Calu3 (cell line): ENCODE measurements at places on chromosomes 7 and 10. TPM values are rescaled to one million over a fixed set of nuclear protein-coding genes. Genes with fewer than 3 reads are reported as not detected.

GRCh38 chr7:128148676-128149075 is 92.4 kb upstream of the LEP start:
- H3K27me3 ChIP-seq, result peaks cover 64% of the 10 kb centered on the region
- H3K36me3 ChIP-seq, result no peaks in the 10 kb centered on the region

DNA sequence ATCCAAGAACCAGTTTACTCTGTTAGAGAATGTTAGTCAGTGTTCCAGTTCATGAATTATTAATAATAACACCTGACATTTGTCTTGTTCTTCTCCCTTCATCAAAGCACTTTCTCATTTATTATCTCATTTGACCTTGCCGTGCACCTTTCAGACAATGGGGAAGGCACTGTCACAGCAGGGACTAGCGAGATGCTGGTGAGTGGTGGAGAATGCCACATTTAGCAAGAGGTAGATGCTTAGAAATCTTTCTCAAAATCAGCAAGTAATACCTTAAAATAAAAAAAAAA is 34.2 kb upstream of the XRCC2 start:
- H3K36me3 ChIP-seq, result no peaks in the 10 kb centered on the region
- no peaks in the 10 kb centered on the region for H3K27me3 ChIP-seq
- no peak for DNase-seq
- H3K4me3 ChIP-seq, result no peak overlapping the region
- H3K27ac ChIP-seq, result no peak overlapping the region

DNA sequence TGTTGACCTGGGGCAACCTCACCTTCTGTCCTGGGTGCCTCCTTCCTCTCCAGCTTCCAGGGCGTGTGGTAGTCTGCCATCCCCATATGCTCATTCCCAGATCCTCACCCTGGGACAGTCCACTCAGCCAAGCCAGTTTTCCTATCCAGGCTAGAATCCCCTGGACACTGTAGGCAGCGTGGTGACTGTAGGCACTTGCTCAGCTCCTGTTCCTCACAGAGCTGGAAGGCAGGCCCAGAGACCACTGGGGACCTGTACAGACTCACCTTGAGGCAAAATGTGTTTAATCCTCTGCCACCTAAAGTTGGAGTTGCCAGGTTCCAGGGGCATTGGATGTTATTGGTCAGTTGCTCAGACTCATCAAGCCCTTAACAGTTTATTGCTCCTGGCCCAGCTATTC is 2.4 kb upstream of the GRID1 start:
- peaks cover 8% of the 10 kb centered on the region for H3K4me1 ChIP-seq
- peaks cover 80% of the 10 kb centered on the region for H3K27me3 ChIP-seq
- no peak overlapping the region for H3K27ac ChIP-seq
- DNase-seq, result no peak
- H3K4me3 ChIP-seq, result no peak overlapping the region

DNA sequence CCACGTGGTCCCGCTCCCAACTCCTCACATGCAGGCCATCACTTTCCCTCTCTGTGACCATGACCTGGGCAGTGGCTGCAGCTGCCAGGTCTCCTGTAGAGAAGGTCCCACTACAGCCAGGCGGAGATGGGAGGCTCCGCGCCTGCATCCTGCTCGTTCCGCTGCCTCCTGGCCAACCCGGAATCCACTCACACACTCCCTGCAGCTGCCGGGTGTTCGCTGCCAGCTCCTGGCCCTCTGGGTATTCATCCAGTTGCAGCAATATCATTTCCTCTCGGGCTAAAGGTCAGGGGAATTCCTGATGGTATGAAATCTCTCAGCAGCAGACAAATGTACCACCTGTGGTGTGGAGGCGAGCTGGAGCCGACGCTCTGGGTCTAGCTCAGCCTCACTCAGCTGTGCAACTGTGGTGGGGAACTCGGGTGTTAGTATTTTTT is 65.7 kb downstream of the TLL2 start:
- H3K4me3 ChIP-seq, result no peak overlapping the region
- H3K27me3 ChIP-seq, result peaks cover 74% of the 10 kb centered on the region
- no peak overlapping the region for H3K27ac ChIP-seq
- H3K36me3 ChIP-seq, result no peaks in the 10 kb centered on the region
- no peaks in the 10 kb centered on the region for H3K4me1 ChIP-seq
- no peak for DNase-seq

DNA sequence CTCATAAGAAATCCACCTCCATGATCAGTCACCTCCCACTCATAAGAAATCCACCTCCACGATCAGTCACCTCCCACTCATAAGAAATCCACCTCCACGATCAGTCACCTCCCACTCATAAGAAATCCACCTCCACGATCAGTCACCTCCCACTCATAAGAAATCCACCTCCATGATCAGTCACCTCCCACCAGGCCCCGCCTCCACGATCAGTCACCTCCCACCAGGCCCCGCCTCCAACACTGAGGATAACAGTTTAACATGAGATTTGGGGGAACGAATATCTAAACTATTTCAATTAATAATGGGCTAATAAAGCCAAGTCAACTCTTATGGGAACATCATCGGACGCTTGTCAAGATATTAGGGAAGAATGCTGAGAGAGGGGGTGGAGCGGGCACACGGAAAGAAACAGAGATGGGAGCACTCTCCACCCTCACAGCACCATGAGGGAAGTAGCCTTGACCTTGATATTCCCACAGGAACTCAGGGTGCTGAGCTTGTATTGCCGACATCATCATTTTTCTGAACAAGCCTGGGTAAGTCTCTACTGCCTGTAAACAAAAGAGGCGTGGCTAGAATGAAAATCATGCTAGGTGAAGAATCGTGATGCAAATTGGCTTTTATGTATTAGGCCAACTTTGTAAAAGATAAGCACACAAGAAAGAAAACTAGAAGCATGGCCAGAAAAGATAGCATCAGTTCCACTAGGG is 303.5 kb upstream of the KLF6 start:
- H3K4me1 ChIP-seq, result no peaks in the 10 kb centered on the region
- DNase-seq, result no peak
- H3K4me3 ChIP-seq, result no peak overlapping the region

GRCh38 chr7:151024435-151025056 is at the start of gene ATG9B:
ATG9B (minus strand) TSS chr7:151024494; CDS start chr7:151024423, 71 bp downstream.
- H3K4me1 ChIP-seq, result peaks cover 51% of the 10 kb centered on the region
- H3K4me3 ChIP-seq, result no peak within 1 kb of the TSS
- H3K27ac ChIP-seq, result peak within 1 kb of the TSS; percentile 31
- peaks cover 24% of the 10 kb centered on the region for H3K36me3 ChIP-seq
- peaks cover 24% of the 10 kb centered on the region for H3K27me3 ChIP-seq
- peak; percentile 59 for DNase-seq

DNA sequence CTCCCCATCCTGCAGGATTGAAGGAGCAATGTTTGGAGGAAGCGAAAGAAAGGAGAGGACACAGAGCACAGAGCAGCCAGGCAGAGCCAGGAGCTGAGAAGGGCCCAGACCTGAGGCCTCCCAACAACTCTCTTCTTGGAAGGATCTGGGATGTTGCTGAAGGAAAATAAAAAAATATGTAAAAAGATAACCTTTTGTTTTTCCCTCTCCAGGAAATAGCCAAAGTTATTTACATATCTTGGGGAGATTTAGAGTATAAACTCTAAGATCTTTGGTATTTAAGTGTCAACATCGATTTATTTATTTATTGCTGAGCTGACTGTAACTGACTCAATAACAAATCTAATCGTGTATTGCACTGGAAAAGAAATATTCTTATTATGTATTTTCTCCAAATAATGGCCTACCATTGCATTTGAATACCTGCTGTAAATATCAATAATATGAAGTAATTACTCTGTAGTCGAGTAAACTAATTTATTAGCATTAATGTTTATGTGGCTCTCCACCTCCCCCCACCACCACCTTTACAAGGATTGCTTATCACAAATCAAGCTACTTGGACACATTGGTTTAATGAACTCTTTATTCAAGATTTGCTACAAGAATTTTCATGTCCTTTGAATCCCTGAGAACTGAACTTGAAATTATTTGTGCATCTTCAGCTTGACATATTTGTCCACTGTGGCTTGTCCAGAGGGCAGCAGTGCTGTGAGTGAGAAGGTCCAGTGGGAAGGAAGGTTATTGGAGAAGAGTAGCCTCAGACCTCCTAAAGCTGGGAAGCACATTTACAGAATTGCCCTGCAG is 1.8 kb upstream of the HOXA11 start:
- H3K4me1 ChIP-seq, result peaks cover 7% of the 10 kb centered on the region
- no peak overlapping the region for H3K4me3 ChIP-seq
- H3K36me3 ChIP-seq, result peaks cover 21% of the 10 kb centered on the region
- no peak for DNase-seq
- H3K27me3 ChIP-seq, result peaks cover 75% of the 10 kb centered on the region

- peaks cover 8% of the 10 kb centered on the region for H3K4me1 ChIP-seq
- no peaks in the 10 kb centered on the region for H3K27me3 ChIP-seq
- H3K27ac ChIP-seq, result no peak overlapping the region
- no peak for DNase-seq
These were observed 76.8 kb downstream of the NPSR1 start for GRCh38 chr7:34734771-34735170.

DNA sequence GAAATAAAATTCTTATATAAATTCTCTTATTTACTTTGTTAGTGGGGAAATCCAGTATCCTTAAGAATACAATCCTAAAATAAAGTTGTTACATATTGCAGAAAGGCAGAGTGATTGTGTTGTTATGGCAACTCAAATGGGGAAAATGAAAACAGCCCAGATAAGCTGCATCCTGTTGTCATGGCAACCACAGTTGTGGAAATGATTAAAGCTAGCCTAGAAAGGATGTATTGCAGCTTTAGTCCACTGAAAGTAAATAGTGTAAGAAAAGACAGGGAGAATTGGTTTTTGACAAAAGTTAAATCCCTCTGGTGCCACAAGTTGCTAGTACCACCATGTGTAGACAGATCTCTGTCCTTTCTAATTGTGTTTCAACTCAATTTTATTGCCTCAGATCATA is 43.2 kb downstream of the BTRC start:
- H3K4me1 ChIP-seq, result peaks cover 9% of the 10 kb centered on the region
- H3K27ac ChIP-seq, result no peak overlapping the region
- no peak overlapping the region for H3K4me3 ChIP-seq
- no peaks in the 10 kb centered on the region for H3K36me3 ChIP-seq
- no peak for DNase-seq

GRCh38 chr7:28178599-28178998 is 2.0 kb downstream of the JAZF1 start:
- peak overlapping the region; percentile 54 for H3K27ac ChIP-seq
- no peak for DNase-seq
- H3K36me3 ChIP-seq, result peaks cover 27% of the 10 kb centered on the region
- peaks cover 34% of the 10 kb centered on the region for H3K4me1 ChIP-seq

GRCh38 chr7:100132697-100133151 is 6.0 kb downstream of the MBLAC1 start:
- no peak overlapping the region for H3K27ac ChIP-seq
- DNase-seq, result peak; percentile 72
- peaks cover 7% of the 10 kb centered on the region for H3K36me3 ChIP-seq

DNA sequence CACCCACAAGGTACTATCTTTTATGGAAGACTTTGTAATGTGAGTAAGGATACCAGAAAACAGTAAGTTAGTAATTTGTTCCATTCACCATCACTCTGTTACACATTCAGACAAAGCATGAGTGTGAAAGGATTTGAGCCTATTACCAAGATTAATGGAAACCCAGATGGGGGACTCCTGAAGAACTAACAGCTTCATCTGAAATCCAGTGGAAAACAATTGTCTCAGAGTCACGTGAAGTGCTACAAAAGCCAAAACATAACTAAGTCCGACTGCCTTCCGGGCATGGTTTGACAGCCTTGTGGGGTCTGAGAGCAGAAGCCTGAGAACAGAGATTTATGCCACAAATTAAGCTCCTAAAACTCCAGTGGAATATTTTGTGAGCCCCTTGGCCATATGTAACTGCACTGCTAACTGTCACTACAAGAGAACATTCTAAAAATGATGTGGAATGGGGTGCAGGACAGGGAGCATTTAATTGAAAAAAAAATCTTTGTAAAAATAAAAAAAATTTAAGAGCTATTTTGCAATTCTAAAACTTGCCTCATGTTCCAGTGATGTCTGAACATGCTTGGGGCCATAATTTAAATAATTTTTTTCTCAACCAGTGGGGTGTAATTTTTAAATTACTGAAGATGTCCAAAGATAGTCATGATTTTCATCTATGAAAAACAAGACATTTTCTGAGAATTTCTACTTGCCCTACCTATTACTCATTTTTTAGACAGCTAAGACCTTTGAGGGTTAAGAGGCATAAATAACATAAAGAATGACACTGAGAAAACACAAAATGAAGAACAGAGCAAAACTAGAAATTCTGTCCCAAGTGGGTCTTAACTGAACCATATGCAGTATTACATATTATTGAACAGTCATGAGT is 555.0 kb downstream of the INHBA start:
- H3K27ac ChIP-seq, result peak overlapping the region; percentile 71
- peaks cover 6% of the 10 kb centered on the region for H3K36me3 ChIP-seq
- H3K4me3 ChIP-seq, result no peak overlapping the region

- H3K27me3 ChIP-seq, result peaks cover 21% of the 10 kb centered on the region
- DNase-seq, result peak; percentile 18
- H3K4me3 ChIP-seq, result no peak overlapping the region
- peaks cover 8% of the 10 kb centered on the region for H3K4me1 ChIP-seq
- no peak overlapping the region for H3K27ac ChIP-seq
These were observed 278.6 kb downstream of the ARHGAP12 start for GRCh38 chr10:31650010-31650409.

GRCh38 chr10:84065804-84066601 is 73.3 kb upstream of the GHITM start:
- H3K27me3 ChIP-seq, result peaks cover 12% of the 10 kb centered on the region
- H3K36me3 ChIP-seq, result no peaks in the 10 kb centered on the region
- H3K4me3 ChIP-seq, result no peak overlapping the region
- H3K4me1 ChIP-seq, result no peaks in the 10 kb centered on the region

DNA sequence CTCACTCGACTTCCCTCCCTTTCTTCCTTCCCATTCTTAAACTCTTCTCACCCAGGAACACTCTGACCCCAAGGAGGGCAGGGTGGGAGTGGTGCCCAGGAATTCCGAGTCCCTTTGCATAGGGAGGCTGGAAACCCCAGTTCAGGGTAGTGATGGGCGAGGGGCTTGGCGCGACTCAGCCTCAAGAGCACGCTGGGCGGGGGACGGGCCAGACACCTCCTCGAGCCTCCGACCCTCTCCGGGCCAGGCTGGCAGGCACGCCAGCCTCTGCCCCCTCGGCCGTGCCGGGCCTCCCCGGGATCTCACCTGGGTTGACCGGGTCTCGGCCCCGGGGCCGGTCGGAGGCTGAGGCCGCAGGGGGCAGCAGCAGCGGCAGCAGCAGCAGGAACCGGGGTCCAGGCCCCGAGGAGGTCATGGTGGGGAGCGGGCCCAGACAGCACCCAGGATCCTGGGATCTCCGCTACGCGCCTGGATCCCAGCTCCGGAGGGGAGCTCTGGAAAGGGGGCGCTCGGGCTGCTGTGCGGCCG is 457 bp downstream of the PLOD3 start:
- H3K27me3 ChIP-seq, result no peaks in the 10 kb centered on the region
- H3K4me3 ChIP-seq, result peak overlapping the region; percentile 80

GRCh38 chr10:102120991-102121738 is 997 bp upstream of the LDB1 start:
- H3K4me1 ChIP-seq, result peaks cover 25% of the 10 kb centered on the region
- H3K27ac ChIP-seq, result no peak overlapping the region
- no peaks in the 10 kb centered on the region for H3K27me3 ChIP-seq
- peak overlapping the region; percentile 69 for H3K4me3 ChIP-seq
- DNase-seq, result no peak

- H3K36me3 ChIP-seq, result no peaks in the 10 kb centered on the region
- H3K4me1 ChIP-seq, result no peaks in the 10 kb centered on the region
- no peak overlapping the region for H3K27ac ChIP-seq
- H3K27me3 ChIP-seq, result no peaks in the 10 kb centered on the region
- no peak overlapping the region for H3K4me3 ChIP-seq
- no peak for DNase-seq
These were observed 15.3 kb upstream of the ADAM22 start for GRCh38 chr7:87918740-87919139.

Gene EEPD1
- 48.8 and 55.5 TPM in 2 replicates for total RNA-seq

Gene HYCC1
- 12.7 and 14.2 TPM in 2 replicates for total RNA-seq

Gene ANKRD61
- total RNA-seq, result 0.47 and 0.59 TPM in 2 replicates

Gene OGDHL
- total RNA-seq, result 0.24 and 1.0 TPM in 2 replicates

Gene IKZF5
- total RNA-seq, result 5.8 and 9.2 TPM in 2 replicates

Gene ITGA8
- total RNA-seq, result not detected in 2 replicates

Gene TMEM130
- not detected in 2 replicates for total RNA-seq

Gene TFPI2
- total RNA-seq, result 213 and 218 TPM in 2 replicates
